ENCODE measurements at places on chromosomes 2 and 18.

DNA sequence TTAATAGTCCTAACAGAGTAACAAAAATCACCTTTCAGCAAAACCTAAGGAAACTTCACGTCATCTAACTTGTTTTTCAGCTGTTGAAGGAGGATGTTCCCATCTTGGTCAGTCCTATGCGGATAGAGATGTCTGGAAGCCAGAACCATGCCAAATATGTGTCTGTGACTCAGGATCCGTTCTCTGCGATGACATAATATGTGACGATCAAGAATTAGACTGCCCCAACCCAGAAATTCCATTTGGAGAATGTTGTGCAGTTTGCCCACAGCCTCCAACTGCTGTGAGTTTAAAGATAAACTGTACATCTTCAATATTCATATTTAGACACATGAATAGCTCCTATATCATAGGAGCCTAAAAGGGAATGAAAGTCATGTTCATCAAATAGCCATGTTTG, 10.5 kb downstream of the COL3A1 start:
- DNase-seq: no peak

GRCh38 chr18:1522249-1522615, 617.6 kb downstream of the ADCYAP1 start:
- DNase-seq: no peak

- DNase-seq: no peak
Observed at GRCh38 chr2:8170552-8171327, 511.1 kb upstream of the ID2 start.

- no peak for DNase-seq
Observed at GRCh38 chr2:164504253-164504652, 117.0 kb downstream of the GRB14 start.

GRCh38 chr2:174158003-174158402, 90.3 kb downstream of the OLA1 start:
- no peak for DNase-seq

DNA sequence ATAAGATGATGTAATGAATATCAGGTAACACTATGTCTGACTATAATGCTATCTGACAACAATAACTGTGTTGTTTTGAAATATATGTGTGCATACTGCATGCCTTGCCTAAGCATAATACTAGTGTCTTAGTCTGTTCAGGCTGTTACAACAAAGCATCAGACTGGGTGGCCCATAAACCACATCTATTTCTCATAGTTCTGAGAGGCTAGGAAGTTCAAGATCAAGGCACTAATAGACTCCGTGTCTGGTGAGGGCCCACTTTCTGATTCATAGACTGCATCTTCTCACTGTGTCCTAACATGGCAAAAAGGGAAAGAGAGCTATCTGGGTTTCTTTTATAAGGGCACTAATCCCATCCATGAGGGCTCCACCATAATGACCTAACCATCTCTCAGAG, 80.1 kb downstream of the SUCLG1 start:
- no peak for DNase-seq

All from cerebellar nuclear complex (tissue), 1 donor.